T1000 (cell line): ENCODE measurements at places on chromosomes 4 and X.

GRCh38 chrX:34655501-34656455 lies 1.3 kb downstream of the TMEM47 start:
- DNase-seq = no peak

- DNase-seq = no peak
Measured at GRCh38 chrX:66074920-66075879, 35.3 kb upstream of the VSIG4 start.

- DNase-seq = no peak
Measured at GRCh38 chr4:185204238-185204910, 574 bp upstream of the CFAP97 start.

- no peak for DNase-seq
Measured at GRCh38 chr4:26822546-26822945, 38.1 kb upstream of the STIM2 start.

GRCh38 chr4:137470806-137471205 lies 61.5 kb downstream of the PCDH18 start:
- DNase-seq = no peak

DNA sequence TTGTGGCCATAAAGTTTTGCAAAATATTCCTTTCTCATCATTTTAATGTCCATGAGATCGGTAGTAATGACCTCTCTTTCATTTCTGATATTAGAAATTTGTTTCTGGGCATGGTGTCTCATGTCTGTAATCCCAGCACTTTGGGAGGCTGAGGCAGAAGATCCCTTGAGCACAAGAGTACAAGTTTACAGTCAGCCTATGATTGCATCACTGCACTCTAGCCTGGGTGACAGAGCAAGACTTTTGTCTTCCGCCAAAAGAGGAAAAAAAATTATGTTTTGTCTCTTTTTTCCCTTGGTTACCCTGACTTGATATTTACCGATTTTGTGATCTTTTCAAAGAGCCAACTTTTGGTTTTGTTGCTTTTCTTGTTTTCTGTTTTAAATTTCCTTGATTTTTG lies 10.8 kb upstream of the NKAP start:
- DNase-seq = no peak

DNA sequence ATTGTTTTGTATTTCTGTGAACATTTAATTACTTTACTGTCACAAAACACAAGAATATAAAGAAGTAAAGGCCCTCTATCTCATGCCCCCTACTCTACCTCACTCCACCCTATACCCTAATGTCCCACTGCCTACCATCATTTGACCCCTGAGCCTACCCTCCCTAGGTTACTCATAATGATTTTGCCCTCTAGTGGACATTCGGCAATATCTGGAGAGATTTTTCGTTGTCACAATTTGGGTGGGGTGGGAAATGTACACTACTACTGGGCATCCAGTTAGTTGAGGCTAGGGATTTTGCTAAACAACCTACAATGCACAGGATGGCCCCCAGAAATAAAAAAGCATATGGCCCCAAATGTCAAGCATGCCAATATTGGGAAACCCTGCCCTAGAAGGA lies 10.2 kb downstream of the TEX13A start:
- no peak for DNase-seq

- DNase-seq = no peak
Measured at GRCh38 chrX:70577442-70577841, 132.8 kb downstream of the DLG3 start.

GRCh38 chrX:11886745-11887144 lies 128.7 kb downstream of the MSL3 start:
- no peak for DNase-seq

DNA sequence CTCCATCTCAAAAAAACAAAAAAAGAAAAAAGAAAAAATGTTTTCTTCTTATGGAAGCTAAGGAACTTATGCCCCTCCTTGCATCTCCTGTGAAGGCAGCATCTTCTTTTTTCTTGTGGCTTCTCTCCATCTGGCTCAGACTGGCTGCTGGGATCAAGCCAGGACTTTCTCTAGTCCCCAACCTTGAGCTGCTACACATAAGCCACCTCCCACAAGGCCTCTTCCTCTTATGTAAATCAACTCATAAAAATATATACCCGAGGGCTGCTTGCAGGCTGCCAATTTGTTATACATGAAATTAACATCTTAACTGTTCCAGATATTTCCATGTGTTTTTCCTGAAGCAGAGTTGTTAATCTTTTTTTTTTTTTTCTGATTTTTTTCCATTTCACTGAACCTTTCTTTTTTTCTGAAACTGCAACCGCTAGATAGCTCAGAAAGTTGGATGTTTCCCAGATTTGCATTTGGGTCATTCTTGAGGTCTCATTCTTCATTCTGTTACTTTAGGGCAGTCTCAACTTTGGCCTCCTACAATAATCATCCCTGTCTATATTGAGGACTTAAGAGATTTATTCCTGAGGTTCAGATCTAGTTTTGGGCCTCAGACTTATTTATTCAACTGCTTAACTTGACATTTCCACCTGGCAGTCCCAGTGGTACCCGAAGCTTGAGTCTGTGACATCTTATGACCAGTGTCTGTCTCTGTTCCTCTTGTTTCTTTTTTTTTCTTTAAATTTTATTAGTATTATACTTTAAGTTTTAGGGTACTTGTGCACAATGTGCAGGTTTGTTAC lies 10.3 kb downstream of the SNX25 start:
- DNase-seq = no peak

DNA sequence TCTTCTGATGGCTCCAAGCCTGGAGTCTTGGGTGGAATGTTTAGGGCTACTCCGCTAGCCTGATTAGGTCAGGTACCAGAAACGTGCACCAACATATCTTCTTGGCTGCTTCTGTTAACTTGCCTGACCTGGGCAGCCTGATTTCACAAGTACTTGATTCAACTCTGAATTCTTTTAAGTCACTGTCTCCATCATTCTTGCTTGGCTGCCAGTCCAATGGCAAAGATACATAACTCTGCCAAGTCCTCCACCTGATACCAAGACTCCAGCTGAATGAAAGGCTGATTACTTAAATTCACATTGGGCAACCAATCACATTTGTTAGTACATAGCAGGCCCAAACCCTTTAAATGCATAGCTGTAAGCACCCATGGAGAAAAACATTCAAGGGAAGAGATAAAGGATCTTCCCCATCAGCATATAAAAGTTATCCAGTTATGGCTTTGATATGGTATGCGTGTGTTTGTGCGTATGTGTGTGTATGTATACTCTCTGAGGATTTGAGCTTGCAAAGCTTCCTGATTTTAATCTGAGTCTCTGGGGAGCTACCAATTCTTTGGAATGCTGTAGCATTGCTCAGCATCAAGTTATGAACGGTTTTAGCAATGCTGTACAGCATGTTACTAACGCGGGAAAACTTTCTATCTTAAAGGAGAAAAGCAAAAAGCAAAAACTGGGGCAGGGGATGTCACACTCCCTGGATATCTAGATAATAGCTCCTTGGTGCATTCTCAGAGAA lies 917.2 kb downstream of the DMD start:
- DNase-seq = no peak

DNA sequence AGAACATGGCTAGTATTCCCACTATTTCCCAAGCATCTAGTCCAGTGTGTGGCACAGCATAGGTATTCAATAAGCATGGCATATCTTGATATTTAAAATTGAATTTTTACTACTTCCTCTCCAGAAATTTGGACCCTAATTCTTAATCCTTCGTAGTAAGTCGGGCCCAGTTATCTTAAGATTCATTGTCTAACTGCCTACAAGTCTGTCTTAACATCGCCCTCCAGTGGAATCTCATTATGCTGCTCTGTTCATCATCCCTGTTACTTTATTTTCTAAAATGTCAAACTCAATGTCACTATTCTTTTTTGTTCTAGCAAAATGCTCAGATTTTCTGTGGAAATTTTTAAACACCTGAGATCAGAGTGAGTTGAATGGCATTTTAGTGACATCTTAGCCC lies 606.2 kb downstream of the KLHL13 start:
- DNase-seq = no peak

GRCh38 chrX:47313056-47313455 lies 57.3 kb upstream of the ZNF157 start:
- DNase-seq = no peak

GRCh38 chr4:93835929-93836328 lies 7.4 kb downstream of the ATOH1 start:
- DNase-seq = no peak

DNA sequence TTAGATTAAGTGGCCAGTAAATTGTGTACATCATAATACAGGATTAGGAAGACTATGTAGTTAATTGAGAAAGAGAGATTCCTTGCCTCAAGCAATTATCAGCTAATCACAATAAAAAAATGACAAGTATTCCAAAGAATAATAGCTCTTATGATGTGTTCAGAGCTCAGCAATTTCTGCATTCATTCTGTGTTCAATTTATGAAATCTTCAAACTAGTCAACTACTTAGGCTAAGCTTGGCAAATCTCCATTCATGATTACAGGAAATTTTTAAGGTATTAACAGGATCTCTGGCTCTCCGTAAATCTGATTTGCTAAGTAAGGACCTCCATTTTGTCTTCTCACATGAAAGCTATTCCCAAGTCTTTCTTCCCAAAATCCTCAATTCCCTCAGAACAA lies 256.9 kb upstream of the TEX13A start:
- DNase-seq = no peak

DNA sequence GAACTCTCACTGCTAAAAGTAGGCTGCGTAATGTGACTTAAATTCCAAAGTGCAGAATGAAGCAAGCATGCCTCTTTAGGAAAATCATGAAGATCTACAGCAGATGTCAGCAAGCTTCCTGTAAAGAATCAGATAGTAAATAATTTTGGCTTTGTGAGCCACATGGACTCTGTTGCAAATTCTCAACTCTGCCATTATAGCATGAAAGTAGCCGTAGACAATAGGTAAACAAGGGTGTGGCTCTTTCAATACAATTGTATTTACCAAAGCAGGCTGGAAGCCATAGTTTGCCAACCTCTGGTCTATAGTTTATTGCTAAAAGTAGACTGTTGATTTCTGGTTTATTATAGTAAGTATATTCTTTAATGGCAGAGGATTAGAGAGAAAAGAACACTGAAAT lies 80.3 kb upstream of the FAM9B start:
- DNase-seq = no peak

- DNase-seq = no peak
Measured at GRCh38 chr4:184347251-184348239, 126.8 kb downstream of the IRF2 start.

DNA sequence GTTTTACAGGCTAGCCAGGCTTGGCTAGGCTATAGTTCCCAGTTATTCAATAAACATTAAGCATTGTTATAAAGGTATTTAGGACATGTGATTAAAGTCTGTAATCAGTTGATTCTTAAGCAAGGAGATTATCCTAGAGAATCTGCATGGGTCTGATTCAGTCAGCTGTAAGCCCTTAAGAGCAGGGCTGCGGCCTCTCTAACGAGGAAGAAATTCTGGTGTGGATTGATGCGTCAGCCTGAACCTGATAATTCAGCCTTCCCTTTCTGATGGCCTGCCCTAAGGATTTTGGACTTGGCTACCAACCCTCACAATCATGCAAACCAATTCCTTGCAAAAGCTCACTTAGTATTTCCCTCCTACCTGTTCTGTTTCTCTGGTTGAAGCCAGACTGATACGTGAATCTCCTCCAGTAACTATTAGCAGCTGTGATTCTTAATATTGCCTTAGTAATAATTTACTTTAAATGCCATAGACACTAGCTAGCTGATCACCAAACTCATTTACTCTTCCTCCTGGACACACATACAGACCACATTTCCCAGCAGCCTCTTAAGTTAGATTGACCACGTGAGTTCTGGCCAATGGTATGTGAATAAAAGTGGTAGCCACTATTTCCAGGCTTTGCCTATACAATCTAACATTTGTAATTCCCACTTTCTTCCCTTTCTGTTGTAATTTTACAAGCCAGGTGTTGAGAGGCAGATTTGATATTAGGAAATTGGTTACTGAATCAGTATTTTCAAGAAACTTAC lies 678.0 kb upstream of the INTU start:
- DNase-seq = no peak

GRCh38 chrX:101484135-101484534 lies 1.1 kb upstream of the ARMCX4 start:
- no peak for DNase-seq

- no peak for DNase-seq
Measured at GRCh38 chr4:179867300-179867878, 2375.8 kb upstream of the TENM3 start.

DNA sequence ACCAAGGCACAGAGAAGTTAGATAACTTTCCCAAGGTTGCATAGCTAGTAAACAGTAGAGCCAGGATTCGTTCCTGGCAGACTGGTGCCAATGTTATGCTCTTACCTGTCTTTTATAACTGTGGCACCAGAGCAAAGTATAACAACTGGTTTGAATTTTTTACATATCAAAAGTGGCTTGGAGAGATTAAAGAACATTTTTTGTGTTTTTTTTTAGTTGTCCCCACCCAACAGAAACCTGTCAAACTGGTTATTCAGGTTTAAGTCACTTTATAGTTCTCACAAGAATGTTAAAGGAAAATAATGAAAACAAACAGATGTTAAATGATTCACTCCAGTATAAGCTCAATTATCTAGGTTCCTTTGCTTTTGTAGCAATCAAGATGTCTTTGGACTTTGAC lies 15.6 kb upstream of the FAM47E start:
- no peak for DNase-seq

DNA sequence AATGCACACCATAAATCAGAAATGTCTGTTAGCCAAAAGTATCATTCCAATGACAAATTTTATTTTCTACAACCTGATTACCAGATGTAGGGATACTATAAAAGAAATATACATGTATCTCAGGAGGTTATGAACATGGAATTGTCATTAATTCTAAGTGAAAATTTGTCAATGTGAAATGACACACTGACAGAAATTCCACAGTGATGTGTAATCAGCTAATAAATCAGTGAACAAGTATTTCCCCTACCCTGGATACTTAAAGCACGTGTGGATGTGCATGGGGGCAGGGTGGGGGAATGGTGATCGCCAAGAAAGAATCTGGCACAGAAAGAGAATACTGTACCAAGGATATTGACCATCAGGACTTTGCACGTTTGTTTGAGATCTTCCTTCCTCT lies 123.6 kb downstream of the SH3RF1 start:
- DNase-seq = no peak

DNA sequence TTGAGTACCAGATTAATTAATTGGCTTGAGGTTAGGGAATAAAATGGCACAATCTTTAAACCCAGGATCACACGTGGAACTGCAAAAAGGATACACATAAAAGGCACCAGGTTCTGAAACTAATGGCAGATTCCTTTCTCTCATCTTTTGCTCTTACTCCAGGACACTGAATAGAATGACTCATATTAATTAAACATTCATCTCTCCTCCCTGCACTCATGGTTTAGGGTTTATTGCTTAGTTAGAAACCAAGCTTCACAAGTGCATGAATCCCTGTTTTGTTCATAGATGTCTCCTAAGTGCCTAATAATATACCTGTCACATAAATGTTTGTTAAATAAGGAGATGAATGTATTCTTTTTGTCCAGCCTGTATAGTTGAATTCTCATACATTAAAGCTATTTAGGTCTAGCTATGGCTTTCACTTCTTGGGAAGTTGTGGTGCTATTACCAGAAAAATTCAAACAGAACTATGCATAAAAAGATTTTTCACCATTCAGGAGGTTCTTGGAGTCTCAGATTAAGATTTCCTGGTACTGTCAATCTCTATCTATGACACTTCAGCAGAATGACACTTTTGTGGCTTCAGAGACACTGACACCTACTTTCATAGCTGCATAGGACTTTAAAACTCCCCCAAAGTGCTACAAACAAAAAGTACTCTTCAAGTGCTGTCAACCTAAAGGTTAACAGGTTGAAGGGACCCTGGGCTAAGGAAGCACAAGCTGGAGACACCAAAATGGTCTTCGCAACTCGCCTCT lies 7.4 kb downstream of the CORIN start:
- DNase-seq = no peak

- DNase-seq = no peak
Measured at GRCh38 chr4:88366460-88366859, 12.2 kb upstream of the HERC6 start.

GRCh38 chrX:19007011-19007410 lies 23.1 kb upstream of the PHKA2 start:
- no peak for DNase-seq
